Left kidney (tissue), 8 donors: ENCODE measurements at places on chromosomes 3 and 15. TPM values are rescaled to one million over a fixed set of nuclear protein-coding genes. Genes with fewer than 3 reads are reported as not detected.

Gene ECE2
- polyA plus RNA-seq, result not detected

- DNase-seq, result no peak
Observed at GRCh38 chr3:14563946-14564539, 23.9 kb upstream of the GRIP2 start.

DNA sequence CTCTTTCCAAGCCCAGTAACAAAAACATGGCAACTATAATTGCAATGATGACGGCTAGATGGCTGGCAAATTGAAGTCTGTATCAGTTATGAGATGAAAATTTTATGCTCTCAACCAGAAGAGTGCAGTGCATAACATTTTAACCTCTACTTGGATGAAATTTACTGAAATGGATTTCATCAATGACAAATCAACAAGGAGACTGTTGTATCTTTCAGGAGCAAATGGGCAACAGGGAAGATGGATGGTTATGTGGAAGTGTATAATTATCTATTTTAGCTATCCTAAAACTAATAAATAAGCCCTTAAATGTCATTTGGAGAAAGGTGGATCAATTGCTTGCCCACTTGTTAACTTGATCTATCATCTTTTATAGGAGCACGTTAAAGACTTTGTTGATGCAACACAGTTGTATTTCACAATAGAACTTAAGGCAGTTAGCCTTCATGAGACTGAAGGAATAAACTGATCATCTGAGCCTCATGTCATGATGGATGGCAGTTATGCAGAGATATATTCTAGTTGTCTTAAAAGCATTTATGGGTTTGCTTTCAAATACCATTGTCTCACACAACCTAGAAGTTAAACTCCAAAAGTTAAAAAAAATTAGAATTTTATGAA, 315.1 kb upstream of the TBC1D5 start:
- DNase-seq, result no peak

GRCh38 chr15:71627188-71627587, 183.2 kb upstream of the NR2E3 start:
- DNase-seq, result no peak

DNA sequence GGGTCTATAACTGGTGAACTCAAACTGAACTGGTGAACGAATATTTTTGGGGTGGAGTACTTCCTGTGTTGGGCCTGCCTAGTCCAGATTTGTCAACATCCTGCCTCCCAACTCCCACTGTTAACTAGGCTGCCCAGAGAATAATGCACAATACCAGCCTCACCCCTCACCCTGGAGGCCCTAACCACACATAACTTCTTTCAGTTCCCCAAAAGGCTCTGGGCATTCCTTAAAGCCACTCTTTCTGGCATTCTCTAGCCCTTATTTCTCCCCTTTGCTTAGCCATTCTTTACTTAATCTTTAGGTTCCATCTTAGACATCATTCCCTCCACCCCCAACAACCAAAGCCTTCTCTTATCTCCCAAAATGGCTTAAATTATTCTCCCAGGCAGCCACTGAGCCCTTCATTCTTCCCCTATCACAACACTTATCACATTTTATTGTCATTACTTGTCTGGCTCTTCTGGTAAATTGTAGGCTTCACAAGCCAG, 9.1 kb upstream of the SEC11A start:
- no peak for DNase-seq

DNA sequence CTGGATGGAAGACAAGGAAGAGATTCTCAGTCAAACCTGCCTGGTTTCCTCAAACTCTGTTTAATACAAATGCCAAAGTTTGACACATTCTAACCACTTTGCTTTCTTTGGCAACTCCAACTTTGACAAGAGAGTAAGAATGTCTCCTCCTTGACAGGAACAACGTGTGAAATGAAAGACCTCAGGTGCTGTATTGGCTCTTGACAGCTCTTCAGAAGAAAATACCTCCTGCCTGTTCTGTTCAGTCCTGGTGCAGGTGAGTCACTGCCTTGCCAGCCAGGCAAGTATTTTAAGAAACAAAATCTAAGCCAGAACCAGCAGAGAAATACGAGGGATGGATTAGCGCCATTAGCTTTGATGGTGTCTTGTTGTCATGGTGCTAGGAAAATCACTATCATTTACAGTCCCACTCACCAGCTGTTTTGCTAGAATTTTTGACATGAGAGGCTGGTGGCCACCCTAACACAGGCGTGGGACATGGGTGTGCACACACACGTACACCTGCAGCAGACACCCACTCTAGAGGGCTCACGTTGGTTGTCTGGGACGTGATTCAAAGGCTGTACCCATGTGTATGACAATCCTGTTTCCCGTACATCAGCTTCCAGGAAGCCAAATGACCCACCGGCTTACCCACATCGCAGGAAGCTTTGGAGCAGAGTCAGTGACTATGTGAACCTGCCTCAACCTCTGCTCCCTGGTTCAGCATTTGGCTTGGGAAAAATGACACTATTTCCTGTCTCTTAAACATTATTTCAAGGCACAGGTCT, 60.4 kb downstream of the CCNL1 start:
- DNase-seq, result no peak

DNA sequence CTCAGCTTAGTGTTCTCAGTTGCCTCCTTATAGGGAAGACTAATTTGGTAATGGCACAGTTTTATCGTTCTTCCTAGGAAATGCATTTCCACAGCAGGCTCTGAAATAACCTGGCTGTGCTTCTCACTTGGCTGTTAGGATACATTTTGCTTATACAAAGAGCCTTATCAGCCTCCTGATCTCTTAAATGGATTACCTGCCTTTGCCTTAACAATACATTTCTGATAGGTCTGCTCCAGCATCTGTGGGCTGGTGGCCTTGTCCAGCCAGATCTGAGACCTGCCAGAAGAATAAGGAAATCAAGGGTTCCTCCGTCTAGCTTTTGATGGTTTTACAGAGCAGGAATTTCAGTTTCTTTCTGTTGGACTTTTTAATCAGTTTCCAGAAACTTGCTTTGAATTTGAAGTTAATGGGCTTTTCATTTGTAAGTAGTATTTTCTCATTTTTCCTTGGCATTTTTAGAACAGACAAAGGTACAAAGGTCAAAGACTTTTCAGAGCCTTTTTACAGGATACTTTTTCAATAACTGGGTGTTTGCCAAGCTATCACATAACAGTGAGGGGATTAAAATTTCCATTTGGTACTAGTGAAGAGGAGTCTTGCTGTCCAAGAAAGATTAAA, 116.3 kb downstream of the AKAP13 start:
- DNase-seq, result no peak

DNA sequence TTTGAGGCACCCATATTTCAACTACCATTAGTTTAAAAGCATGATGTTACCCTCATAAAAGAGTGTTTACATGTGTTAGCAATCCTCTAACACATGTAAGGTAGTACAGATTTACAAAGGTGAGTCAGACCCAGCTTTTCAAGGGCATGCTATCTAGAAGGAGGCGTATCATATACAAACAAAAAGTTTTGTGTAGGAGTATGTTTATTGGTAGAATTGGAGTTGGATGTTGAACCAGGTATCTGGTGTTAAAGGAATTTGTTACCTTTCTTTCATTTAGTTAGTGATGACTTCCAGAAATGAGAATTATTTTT, 2.4 kb downstream of the HACD3 start:
- DNase-seq, result no peak
